ENCODE measurements at places on chromosomes 7 and 10.
A peak's percentile ranks its signal among the peaks of the same experiment; 100 is the strongest.

DNA sequence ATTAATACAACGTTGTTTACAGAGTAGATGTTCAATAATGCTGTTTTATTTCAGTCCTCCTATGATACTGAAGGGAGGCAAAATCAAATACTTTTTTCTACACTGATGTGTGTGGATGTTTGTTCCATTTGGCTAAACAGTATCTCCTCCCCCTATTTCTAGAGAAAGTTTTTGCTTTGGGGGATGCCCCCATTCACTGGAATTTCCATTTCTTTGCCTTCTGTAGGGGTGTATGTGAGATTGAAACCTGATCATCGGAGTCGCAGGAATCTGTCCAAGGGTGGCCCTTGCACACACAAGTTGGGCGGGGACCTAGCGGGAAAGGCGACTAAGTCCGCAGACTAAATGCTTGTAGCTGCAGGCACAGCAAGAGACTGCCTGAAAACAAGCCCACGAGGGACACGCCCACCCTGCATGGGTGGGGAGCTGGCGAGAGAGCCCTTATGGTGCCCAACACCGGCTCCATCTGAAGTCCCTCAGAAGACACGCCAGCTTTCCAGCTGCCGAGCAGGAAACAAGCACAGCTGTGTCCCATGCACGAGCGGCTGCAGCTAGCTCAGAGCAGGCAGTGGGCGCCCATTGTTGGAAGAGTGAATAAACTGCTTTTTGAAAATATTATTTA, 58.0 kb downstream of the ESYT2 start:
- no peak for DNase-seq

DNA sequence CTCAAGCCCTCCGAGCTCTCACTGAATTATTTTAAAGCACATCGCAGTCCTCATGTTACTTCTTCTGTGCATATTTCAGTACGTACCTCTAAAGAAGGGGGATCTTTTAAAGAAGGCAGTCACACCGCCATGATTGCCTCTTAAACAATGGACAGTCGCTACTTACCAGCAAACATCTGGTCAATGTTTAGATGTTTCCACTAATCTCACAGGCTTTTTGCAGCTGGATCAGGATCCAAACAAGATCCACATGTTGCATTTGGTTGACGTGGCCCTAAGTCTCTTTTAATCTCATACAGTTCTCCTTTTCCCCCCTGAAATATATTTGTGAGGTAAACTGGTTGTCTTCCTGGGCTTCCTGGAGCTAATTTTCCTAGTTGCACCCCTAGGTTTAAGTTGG, 50.0 kb downstream of the PRF1 start:
- DNase-seq = no peak

DNA sequence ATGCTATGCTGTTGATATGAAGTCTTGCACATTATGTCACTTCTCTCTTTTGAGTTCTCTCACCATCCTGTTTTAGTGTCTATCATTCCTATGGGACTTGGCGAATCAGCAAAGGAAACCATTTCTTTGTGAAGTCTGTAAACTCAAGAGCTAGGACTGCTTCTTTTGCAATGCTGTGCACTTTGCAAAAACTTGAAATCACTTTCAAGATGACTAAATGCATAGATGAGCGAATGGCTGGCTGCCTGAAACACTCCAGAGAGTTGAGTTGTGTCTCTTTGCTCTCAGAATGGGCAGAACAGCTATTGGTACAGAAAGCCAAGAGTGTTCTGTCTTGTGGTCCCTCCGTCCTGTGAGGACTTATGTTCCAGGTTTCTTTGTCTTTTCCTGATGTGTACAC, 18.3 kb upstream of the ELMO1 start:
- no peak for DNase-seq

DNA sequence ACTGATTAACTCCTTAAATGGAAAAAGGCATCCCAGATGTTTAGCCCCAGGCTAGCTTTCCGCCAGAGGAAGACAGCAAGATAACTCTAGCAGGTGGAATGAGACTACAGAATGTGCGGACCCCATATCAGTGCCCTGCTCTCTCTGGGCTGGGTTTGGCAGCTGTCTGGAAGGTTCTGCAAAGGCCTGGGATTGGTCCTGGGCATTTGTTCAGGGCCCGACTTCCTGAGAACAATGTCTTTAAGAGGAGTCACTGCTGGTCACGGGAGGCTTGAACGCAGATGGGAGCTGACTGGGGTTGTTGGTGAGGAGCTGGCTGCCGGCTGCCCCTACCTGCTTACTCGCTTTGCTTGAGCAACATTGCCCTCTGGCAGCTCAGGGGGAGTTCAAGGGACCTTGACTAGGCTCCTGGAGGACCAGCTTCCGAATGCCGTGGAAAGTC, 130.6 kb upstream of the BTBD16 start:
- peak; percentile 53 for DNase-seq

DNA sequence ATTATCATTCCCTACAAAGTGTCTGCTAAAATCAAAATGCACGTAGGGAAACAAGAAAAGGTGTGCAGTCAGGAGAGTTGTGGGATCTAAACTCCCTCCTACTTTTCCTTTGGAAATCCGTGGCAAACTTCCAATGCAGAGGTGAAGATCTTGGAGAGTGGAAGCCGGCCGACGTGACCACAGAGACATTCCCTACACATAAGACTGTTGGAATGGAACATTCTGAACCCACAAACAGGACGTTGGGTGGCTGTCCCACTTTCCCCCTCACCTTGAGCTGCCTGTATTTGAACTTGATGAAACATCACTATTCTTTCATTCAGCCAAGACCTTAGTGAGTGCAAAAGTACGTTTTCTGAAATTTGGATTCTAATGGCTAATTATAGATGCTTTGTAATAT, 65.9 kb downstream of the PRKCQ start:
- DNase-seq = no peak

- no peak for DNase-seq
Measured at GRCh38 chr10:113179265-113179664, 229.2 kb downstream of the TCF7L2 start.

DNA sequence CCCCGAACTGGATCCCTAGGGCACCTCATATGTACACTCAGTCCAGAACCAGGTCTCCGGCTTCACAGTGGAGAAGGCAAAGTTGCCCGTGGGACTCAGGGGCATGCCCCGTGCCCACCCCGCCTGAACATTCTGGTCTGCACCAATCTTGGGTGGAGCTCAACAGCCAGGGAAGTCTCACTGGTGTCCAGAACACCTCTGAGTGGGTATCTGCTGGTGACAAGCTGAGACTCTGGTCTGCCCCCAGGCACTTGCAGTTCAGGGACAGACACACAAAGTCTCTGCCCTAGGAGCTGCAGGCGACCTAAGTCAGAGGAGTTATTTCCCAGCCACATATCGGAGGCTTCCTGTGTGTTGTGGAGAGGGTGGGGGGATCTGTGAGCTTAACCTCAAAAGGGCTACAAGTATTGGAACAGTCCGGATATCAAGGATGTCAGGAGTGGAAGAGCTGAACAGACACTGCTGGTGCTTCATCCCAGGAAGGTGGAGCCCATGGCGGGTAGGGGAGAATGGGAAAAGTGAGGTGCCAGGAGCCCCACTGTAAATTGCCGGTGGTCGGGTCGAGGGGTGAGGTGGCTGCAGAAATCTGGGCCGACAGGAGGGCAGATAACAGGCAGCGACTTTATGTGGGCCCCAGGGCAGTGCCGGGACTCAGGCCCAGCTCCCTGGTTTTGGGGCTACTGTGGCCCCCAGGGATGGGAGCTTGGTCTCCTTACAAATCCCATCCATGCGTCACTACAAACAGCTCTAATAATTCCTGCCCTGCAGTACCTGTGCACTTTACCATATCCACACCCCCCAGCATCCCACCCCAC, 8.6 kb upstream of the TLX1 start:
- DNase-seq = no peak

GRCh38 chr7:121079425-121080169, 91.1 kb downstream of the CPED1 start:
- no peak for DNase-seq

DNA sequence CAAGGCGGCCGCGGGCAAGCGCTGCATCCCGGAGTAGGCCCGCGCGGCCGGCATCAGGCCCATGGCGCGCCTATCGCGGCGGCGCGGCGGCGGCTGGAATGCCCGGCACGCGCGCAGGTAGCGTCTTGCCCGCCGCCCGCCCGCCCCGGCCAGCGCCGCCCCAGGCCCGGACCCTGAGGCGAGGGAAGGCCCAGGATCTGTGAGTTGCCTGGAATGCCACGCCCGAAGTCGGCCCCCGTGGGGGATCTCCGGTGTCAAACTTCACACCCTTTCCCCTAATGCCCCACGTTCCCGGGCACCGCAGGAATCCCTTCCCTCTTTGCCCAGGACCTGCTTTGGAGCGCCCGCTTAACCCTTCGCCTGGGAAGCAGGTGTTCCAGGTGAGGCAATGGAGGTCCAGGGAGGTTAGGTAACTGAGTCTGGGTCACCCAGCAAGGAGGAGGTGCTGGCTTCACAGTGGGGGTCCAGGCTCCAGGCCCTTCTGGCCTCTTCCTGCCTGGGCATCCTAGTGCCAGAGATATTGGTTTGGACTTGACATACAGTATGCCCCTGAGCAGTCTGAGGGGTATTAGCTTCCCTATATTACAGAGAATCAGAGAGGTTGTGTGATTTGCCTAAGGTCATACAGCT, 138.1 kb downstream of the ARHGAP22 start:
- no peak for DNase-seq

DNA sequence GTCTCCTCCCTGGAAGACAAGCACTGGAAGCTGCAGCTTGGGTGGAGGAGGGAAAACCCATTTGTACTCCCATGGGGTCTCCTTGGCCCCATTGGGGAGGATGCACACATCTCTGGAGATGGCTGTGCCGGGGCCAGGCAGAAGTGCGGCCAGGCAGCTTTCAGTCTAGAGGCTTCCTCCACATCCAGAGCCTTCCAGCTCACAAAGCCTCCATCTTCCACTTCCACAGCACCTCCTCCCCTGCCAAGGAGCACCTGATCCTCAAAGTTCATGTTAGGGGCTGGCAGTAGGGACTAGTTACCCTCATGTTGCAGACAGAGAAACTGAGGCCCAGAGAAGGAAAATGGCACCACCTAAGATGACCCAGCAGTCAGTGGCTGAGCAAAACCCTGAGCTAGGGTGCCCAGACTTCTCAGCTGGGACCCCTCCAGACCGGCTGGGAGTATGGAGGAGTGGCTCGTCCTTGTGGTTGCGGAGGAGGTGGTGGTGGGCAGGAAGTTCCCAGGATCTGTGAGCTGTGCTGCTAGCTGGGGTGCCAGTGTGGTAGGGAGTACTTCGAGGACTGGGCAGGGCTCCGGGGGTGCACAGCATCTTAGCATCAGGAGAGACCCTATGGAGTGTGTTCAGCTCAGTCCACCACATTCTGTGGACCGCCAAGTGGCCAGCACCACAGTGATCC, 44.2 kb downstream of the ADCYAP1R1 start:
- no peak for DNase-seq

DNA sequence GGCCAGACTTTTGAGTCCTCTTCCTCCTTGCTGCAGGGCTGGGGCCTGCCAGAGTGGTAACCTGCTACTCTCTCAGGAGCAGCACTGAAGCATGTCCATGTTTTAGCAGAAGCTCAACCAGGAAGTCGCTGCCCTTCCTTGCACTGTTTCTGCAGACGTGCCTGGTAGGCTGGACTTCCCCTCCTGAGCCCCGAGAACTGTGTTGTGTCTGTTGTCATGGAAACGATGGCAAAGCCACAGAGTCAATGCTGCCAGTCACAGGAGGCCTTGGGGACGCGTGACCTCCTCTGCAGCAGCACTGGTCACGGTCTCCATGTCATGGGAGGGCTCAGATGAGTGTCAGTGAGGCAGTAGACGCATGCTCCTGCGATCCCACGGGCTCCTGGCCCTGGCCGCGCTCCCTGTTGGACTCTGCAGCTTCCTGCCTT, 145.5 kb downstream of the FANK1 start:
- DNase-seq = peak; percentile 18

DNA sequence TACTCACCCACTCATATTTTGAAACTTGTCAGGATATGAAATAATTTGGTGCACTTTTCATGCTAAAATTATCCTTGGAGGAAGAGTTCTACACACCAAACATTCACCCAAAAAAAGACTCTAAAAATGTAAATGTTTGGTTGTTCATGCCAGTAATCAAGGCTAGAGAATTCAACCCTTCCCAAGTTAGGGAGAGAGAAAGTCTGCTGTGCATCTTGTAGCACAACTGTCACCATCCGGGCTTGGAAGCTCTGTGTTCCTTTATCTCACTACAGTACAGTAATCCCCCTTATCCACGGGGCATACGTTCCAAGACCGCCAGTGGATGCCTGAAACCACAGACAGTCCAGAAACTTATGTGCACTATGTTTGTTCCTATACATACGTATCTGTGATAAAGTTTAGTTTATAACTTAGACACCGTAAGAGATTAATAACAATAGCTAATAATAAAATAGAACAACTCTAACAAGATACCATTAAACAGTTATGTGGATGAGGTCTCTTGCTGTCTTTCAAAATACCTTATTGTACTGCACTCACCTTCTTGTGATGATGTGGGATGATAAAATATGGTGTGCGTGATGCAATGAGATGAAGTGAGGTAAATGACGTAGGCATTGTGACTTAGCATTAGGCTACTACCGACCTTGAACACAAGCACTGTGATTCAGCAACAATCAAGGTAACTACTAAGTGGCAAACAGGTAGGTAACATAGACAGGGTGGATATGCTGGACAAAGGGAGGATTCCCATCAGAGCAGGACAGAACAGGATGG, 24.6 kb upstream of the HECTD2 start:
- DNase-seq = no peak

DNA sequence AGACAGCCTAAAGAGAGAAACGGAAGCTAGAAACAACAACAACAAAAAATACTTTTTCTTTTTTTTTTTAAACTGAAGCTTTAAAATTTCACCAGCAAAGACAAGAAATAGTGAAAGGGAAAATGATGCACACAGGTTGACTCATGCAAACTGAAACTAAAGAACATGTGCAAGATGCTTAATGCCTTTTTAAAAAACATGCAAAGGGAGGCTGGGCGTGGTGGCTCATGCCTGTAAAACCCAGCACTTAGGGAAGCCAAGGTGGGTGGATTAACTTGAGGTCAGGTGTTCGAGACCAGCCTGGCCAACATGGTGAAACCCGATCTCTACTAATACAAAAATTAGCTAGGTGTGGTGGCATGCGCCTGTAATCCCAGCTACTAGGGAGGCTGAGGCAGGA, 15.1 kb upstream of the CUBN start:
- DNase-seq = peak; percentile 23

DNA sequence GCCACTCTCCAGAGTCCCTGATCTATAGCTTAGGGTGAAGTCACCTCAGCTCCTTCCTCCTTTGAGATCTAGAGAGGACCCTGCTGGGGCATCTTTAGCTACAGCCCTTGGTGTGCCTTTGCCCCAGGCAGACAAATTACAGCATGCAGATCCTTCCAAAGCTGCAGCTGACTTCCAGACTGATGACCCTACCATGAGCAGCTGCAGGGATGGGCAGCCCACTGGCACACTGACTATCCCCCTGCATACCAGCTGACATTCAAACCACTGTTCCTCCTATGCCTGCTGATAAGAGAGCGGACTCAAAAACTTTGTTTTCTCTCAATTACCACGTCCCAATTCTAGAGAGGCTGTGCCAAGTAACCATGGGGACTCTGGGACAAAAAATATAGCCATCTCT, 70.6 kb downstream of the COL13A1 start:
- DNase-seq = no peak

DNA sequence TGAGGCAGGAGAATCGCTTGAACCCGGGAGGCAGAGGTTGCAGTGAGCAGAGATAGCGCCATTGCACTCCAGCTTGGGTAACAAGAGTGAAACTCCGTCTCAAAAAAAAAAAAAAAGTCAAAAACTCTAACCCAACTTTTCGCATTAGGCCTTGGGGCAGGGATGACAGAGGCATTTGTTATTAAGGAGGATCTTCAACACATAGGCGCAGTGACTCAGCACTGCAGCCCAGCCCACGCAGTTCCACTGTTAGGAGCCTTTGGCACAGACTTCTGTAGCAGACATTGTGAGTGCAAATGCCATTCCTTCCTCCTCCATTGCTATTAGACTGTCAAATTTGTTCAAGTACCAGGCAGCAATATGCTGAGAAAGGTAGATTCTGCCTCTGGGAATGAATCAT, 43.1 kb upstream of the KLHL7 start:
- peak; percentile 49 for DNase-seq
